T-helper 17 cell (primary cell): ENCODE measurements at places on chromosomes 12 and 14.

- DNase-seq = no peak
Measured at GRCh38 chr14:72540836-72541235, 353.1 kb downstream of the DPF3 start.

GRCh38 chr14:103143506-103143905 is 20.2 kb downstream of the TNFAIP2 start:
- DNase-seq = no peak

DNA sequence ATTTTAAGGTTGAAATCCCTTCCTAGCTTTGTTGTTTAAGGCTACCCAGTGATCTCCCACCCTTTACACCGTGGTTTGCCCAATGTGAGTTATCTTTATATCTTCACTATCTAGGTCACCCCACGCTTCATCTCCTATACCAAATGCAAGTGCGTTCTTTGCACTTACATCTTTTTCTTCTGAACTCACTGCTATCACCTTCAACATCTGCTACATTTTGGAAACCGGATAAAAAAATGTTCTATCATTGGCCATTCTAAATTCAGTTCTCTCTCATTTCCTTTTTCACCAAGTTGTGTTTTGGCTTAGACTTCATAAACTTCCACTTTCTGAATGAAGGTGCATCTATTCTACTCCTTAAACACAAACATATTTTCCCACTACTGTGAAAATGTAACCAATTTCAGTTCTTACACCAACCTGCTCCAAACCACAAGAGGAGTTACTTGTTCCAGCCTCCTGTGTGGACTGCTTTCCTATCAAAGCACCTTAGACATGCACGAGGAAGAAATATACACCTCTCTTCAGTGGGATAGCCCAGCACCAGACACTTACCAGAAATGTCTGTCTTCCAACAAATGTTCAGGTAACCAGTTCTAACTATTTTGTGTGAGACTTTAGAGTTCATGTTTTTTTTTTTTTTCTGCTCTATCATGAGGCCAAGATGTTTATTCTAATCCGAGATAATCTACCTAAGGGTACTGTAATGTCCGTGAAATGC is 21.9 kb downstream of the CLEC9A start:
- DNase-seq = no peak

DNA sequence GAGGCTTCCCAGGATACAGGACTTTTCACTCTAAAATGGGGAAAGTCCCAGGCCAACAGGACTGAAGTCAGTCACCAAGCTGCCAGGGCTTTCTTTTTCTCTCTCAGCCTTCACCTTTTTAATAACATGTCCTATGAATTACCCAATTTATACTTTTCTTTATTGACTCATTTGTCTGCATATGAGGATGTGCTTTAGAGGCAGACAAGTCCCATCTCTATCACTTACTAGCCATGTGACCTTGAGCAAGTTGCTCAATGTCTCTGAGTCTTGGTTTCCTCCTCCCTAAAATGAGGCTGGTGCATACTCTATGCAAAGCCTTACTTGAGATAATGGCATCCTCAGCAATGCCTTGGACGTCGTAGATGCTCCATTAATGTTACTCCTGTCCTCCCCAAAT is 98.1 kb upstream of the TMPO start:
- DNase-seq = no peak

DNA sequence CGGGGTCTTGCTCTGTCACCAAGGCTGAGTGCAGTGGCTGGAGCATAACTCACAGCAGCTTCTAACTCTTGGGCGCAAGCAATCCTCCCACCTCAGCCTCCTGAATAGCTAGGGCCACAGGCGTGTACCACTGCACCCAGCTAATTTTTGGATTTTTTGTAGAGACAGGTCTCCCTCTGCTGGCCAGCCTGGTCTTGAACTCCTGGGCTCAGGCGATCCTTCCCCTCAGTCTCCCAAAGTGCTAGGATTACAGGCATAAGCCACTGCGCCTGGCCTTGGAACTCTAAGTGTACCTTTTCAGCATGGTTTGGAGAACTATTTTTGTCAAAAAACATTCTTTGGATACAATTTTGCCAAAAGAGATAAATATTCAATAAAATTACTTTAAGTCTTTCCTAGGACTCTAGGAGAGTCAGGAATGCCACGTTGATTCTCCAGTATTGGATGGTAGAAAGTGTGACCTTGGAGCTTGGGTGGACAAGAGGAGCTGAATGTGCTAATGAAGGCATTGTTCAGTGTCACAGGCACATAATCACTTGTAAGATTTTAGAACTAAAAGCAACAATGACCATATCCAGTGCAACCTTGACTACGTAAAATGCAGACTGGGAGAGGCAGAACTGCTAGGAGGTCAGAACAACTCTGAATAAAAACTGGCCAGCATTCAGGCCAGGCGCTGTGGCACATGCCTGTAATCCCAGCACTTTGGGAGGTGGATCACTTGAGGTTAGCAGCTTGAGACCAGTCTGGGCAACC is 2.8 kb downstream of the SRSF9 start:
- DNase-seq = no peak

DNA sequence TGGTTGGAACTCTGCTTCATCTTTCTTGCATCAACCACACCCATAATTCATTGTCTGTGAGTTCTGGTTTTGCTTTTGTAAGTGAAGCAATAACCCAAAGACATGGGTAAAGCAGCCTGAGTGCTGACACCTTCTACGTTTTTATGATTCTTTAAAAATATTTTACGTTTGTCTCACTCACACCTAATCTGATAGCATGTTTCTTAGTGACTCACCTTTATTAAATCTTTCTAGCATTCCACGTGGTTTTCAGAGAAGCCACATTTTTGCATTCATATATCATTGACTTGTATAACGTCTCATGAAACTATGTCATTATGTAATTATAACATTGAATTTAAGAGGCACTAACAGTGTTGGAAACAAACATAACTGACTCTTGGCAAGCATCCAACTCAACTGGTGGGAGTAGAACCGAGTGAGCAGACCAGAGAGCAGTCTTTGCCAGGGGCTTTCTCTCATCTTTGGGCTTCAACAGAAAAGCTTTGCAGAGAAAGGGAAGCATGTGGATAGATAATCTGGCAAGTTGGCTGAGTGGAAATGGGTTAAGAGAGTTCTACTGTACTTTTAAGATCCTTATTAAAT is 118.8 kb downstream of the TPH2 start:
- no peak for DNase-seq

GRCh38 chr14:102363182-102363943 is 622 bp downstream of the TECPR2 start:
- peak; percentile 12 for DNase-seq

DNA sequence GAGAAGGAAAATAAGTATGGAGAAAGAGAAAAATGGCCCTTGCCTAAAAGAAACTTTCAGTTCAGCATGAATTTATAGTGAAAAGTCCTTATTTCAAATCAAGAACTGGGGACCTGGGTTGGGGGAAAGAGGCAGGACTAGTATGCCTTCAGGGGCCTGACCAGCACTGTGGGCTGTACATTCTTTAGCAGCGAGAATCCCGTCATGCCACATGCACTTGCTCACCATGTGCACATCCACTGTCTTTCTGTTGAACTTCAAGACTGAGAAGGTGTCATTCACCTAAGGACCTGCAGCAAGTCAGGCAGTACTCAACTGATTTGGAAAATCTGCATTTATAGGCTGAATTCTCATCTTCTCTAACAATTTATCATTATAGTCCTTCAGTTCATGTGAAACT is 50.2 kb downstream of the RAB35 start:
- DNase-seq = no peak

- no peak for DNase-seq
Measured at GRCh38 chr12:64806593-64807460, 17.6 kb upstream of the TBC1D30 start.

GRCh38 chr12:124386059-124386458 is 91.2 kb downstream of the RFLNA start:
- DNase-seq = no peak

GRCh38 chr12:107393043-107393717 is 292.4 kb upstream of the PWP1 start:
- no peak for DNase-seq

- no peak for DNase-seq
Measured at GRCh38 chr12:2681450-2682205, 113.1 kb upstream of the FKBP4 start.

GRCh38 chr14:59267046-59267445 is 78.6 kb downstream of the DAAM1 start:
- no peak for DNase-seq

DNA sequence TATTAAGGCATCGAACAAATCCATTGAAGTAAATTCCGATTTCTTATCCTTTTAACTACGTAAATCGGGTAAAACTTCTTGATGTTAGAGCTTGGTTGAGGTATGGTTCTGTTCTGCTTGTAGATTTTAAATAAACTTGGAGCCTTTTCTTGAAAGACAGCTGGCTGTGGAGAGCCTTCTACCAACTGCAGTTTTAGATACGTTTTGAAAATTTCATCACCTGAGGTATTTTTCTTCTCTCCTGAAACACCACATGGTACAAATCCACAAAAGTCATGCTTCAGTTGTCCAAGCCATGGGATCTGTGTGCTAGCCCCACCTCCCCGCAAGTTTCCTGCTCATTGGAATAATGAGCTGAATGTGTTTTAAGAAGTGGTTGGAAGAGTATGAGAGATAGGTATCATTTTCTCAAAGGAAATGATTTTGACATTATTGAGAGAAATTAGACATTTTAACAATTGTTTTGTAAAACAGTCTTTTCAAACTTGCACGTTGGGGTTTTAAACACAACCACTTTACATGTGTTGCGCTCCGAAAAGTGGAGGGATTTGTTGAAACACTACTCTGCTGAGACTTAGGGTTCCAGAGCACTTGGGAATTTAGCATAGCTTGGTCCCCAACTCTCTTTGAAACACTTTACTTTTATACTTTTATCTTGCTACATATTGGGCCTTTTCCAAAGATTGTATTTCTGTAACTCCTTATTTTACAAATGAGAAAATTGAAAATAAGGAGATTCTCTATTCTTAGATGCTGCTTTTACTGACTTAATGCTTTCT is 1.4 kb downstream of the PPM1A start:
- DNase-seq = no peak

DNA sequence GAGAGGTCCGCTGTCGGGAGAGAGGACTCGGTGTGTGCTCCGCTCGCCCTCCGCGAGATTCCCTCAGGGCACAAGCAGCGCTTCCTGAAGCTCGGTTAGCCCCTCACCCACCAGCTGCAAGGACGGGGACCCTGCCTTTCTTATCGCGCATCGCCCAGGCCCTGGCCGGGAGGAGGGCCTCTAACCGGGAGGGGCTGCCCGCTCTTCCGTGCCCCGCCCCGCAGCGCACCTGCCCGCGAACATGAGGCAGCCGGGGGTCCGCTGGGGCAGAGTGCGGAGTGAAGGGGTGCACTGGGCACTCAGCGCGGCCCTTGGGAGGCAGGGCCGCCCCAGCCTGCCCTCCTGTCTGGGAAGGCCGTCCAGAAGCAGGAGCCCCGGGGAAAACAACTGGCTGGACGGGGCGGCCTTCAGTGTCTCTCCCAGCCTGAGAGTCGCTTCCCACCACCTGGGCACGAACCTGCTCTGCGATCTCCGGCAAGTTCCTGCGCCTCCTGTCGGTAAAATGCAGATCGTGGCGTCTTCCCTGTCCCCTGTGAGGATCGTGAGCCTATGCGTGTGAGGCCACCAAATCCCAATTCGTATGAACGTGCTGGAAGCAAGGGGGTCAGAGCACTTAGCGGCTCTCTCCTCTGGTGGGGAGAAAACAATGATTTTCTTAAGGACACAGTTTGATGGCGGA is 28.0 kb upstream of the ADIPOR2 start:
- DNase-seq = peak; percentile 26

DNA sequence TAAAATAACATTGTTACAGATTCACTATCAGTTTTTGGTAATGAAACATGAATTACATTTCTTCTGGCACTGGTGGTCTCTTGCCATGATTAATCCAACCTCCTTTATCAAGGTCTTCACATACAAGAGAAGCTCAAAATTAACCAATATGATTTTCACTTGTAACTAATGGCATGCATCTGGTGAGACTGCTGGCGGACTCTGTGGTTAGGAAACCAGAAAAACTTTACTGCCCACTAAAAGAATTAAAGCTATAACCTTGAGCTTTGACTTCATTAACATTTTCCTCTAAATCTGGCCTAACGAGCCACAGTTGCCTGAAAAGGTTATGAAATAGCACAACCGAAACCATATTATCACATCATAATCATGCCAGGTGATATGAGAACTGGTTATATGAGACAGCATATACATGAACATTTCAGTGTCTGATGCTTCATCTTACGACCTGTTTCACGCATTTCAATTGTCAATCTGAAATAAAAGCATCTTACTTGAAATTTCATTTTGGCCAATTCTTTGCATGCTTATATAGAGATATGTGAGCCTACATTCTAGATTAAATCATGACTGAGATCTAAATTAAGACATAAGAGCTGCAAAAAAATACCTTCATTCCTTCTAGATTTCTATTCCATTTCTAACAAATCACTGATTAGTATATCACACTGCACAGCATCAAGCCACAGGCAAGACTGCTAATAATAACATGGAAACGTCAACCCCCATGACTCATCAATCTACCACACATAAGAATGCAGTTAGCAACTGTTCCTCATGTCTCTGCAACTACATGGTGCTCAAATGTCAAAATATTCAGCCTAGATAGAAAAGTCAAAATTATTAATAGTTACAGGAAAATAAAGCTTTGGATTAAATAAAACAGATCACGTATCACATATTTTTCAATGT is 89.3 kb downstream of the OSBPL8 start:
- DNase-seq = no peak

GRCh38 chr12:94769047-94769420 is 118.7 kb upstream of the TMCC3 start:
- DNase-seq = no peak

DNA sequence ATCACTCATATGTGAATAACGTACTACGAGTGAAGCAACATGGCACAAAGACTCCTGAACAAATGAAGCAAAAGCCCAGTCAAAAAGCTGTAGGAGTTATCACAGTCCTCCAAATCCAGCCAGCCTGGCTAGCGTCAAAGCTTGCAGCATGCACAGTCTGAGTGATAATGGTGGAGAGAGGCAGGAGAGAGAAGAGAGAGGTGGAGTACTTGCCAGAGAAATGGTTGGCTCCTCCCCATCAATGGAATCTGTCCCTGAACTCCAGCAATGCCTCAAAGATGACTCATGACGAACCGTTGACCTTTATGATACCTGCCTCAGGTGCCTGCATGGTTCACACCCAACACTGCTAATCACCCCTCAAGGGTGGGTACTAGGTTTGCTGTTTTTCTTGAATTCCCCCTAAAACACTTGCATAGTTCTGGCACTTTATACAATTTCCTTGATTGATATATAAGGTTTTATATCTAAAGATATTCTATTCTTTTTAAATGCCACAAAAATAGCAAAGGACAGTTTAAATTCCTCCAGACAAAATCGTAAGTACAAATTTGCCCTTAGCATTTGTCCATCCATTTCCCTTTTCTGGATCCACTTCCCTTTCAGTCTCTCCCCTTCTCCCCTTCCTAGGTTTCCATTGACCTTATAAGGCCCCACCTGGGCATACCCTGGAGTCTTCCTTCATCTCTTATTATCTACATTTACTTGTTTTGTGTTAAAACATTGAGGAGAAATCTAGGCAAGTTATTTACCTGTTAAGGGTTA is 10.2 kb downstream of the ARHGDIB start:
- no peak for DNase-seq

DNA sequence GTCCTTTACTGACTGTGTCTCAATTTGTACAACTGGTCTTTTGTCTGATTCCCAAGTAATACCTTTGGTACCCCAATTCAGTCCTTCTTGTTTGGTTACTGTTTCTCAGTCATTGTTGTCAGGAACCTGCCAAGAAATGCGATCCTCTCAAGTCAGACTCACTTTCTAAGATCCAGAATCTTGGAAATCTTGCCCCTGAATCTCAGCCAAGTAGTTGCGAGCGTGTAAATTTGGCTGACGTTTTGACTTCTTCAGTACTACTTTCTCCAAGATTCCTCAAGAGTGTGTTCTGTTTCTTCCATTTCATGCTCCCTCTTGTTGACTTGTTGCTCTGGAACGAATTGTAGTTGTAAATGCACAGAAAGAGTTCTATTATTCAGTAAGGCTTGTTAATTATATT is 114.0 kb downstream of the MSRB3 start:
- no peak for DNase-seq
